ENCODE measurements at places on chromosomes 3 and 15. TPM values are rescaled to one million over a fixed set of nuclear protein-coding genes. Genes with fewer than 3 reads are reported as not detected.

Gene SPTBN5
- 0.55 TPM for total RNA-seq

Gene CAND2
- 17.4 TPM for total RNA-seq

DNA sequence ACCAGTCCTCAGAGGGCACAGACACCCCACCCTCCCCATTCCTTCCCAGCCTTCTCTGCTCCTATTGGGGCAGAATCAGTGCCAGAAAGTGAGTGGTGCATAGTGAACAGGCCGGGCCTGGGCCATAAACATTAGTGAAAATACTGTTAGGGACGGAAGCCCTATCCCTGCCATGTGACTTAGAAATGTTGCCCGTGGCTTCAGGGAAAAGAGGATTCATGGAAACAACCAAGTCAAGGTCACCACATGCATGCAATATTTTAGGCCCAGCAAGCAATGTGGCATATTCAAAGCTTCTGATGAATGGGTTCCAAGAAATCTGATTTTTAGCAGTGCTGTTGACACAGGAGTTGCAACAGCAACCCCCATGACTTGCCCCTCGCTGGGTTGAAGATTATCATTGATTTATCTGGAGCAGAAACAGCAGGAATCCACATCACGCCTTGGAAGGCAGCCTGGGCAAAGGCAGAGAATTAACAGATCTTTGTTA is 52.3 kb downstream of the CCNL1 start:
- no peak for DNase-seq

Gene TMEM207
- not detected for total RNA-seq

DNA sequence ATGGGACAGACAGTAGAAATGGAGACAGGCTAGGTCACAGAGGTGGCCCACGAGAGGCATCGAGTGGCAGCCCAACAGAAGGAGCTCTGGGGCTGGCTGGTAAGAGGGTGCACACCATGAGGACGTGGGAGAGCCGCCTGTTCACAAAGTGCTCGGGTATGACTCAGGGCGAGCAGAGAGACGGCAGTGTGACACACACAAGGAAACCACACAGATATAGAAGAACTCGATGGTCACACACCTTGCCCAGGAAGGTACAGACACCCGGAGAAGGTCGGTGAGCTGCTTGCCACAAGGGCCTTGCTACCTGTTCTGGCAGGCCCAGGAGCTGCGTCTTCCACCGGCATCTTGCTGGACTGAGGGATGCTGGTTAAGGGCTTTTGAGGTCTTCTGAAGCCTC is 50.2 kb downstream of the CA12 start:
- DNase-seq, result no peak

- peak; percentile 61 for DNase-seq
Observed at GRCh38 chr15:42155546-42156242, 742 bp downstream of the PLA2G4F start.
